ENCODE measurements at places on chromosomes 5 and 9. TPM values are rescaled to one million over a fixed set of nuclear protein-coding genes. Genes with fewer than 3 reads are reported as not detected.

SLC9A3 gene
- 2.0 TPM for total RNA-seq

FAM169A gene
- 0.28 TPM for total RNA-seq

FRRS1L gene
- total RNA-seq: not detected

IL13 gene
- total RNA-seq: 1.1 TPM

SLC25A2 gene
- total RNA-seq: 0.46 TPM

TTC1 gene
- total RNA-seq: 27.6 TPM

BSPRY gene
- total RNA-seq: 0.63 TPM

MARVELD2 gene
- 1.6 TPM for total RNA-seq

ARL14EPL gene
- total RNA-seq: not detected

FOXD1 gene
- 0.63 TPM for total RNA-seq

ITGA1 gene
- total RNA-seq: 181 TPM

NEUROG1 gene
- not detected for total RNA-seq

CNTFR gene
- 41.9 TPM for total RNA-seq

CARD9 gene
- total RNA-seq: 3.0 TPM

CDH18 gene
- total RNA-seq: not detected

NUDT2 gene
- 6.6 TPM for total RNA-seq

WNT8A gene
- total RNA-seq: not detected

OLFML2A gene
- total RNA-seq: 62.6 TPM

NMUR2 gene
- total RNA-seq: not detected

SPATA31A3 gene
- total RNA-seq: not detected

RNF183 gene
- total RNA-seq: not detected

FTMT gene
- total RNA-seq: not detected
